Uterus (tissue), 4 donors: ENCODE measurements at places on chromosomes 13 and 19. TPM values are rescaled to one million over a fixed set of nuclear protein-coding genes. Genes with fewer than 3 reads are reported as not detected.

TMEM86B gene
- 7.9 TPM for total RNA-seq

ZNF837 gene
- total RNA-seq = 1.6 TPM

ADGRE2 gene
- 2.2 TPM for total RNA-seq

ZNF540 gene
- total RNA-seq = 0.51 TPM

ZIM2 gene
- total RNA-seq = not detected

RRAS gene
- total RNA-seq = 106 TPM

CBY2 gene
- not detected for total RNA-seq

EDDM13 gene
- total RNA-seq = not detected

KMT2B gene
- 60.8 TPM for total RNA-seq

KIR3DL1 gene
- total RNA-seq = not detected

PEAK3 gene
- 0.40 TPM for total RNA-seq

TDRD12 gene
- total RNA-seq = 2.0 TPM

UBE2L5 gene
- total RNA-seq = not detected

SIGLEC5 gene
- not detected for total RNA-seq

DKKL1 gene
- total RNA-seq = 1.3 TPM

RPL18A gene
- 2,036 TPM for total RNA-seq

DACH1 gene
- 55.1 TPM for total RNA-seq

APOC4 gene
- total RNA-seq = not detected

LSM7 gene
- total RNA-seq = 51.8 TPM

GAPDHS gene
- total RNA-seq = not detected

PEPD gene
- 26.1 TPM for total RNA-seq

TEX29 gene
- not detected for total RNA-seq

JAK3 gene
- total RNA-seq = under 0.01 TPM

SMIM44 gene
- not detected for total RNA-seq

CACNA1A gene
- total RNA-seq = 0.77 TPM

CPB2 gene
- total RNA-seq = 0.28 TPM

BCAM gene
- 171 TPM for total RNA-seq

PLEKHG2 gene
- 120 TPM for total RNA-seq

ADPRHL1 gene
- total RNA-seq = not detected

TLE6 gene
- 3.5 TPM for total RNA-seq

PGLYRP1 gene
- total RNA-seq = not detected

GRIN3B gene
- not detected for total RNA-seq

GALP gene
- total RNA-seq = not detected
